Activated CD4-positive, alpha-beta T cell treated with anti-CD3 and anti-CD28 coated beads, Interleukin-2, amount 50 U/mL, for 24 hours (primary cell): ENCODE measurements at places on chromosomes 2 and 18.

- DNase-seq, result no peak
Observed at GRCh38 chr18:45821026-45821425, 4.4 kb upstream of the SIGLEC15 start.

GRCh38 chr2:227808936-227809335, 4.7 kb upstream of the CCL20 start:
- DNase-seq, result no peak

DNA sequence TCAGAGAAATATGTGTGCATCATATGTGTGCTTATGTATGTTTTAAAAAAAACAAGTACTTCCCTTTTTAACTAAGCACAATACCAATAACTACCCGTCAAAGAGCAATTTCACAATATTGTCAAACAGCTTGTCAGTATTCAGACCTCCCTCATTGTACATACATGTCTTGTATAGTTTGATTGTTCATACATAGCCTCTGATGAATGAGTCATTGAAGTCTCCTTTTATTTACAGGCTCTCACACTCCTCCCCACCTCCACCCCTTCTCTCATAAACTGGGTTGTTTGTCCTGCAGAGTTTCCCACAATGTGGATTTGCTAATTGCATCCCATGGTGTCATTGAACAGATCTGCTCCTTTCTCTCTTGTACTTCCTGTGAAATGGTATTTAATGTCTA, 132.8 kb upstream of the L3MBTL4 start:
- no peak for DNase-seq

- DNase-seq, result no peak
Observed at GRCh38 chr2:5911718-5912117, 219.5 kb downstream of the SOX11 start.

- DNase-seq, result no peak
Observed at GRCh38 chr2:238475034-238475433, 48.3 kb downstream of the ASB1 start.

DNA sequence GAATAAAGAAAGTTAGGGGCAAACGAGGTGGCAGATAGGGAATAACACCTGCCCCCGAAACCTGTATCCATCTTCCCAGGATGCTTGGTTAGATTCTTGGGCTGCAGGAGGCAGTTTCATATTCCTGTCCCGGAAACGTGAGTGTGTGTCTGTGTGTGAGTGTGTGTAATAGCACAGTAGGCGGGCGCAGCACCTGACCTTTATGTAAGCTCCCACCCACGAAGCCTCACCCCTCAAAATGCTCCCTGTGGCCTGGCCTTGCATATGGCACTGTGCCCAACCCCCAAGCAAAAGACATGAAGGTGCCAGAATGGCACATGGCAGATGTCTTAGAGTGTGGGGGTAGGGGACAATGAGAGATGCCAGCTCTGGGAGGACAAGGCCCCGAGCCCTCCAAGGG, 48.9 kb downstream of the EFR3B start:
- DNase-seq, result no peak

GRCh38 chr18:37658894-37659293, 93.3 kb upstream of the CELF4 start:
- no peak for DNase-seq

DNA sequence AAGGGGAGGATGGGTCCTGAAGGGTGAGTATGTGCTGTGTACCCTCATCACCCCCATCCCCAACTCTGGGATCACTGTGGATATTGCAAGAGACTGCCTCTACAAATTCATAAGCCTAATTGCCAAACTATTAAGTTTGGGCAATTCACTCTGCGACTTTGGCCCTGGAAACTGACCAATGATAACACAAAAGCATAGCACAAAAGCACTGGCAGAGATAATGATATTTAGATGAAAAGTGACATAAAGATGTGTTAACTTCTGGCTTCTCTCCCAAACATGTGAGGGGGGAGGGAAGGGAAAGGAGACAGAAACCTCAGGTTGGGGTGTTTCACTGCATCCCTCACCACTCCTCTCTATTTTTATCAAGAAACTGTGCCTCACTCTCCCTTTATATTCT, 150.3 kb downstream of the SATB2 start:
- no peak for DNase-seq

GRCh38 chr2:61165946-61166345, 4.0 kb downstream of the C2orf74 start:
- DNase-seq, result no peak

- DNase-seq, result no peak
Observed at GRCh38 chr2:150144546-150145298, 342.7 kb downstream of the RND3 start.

DNA sequence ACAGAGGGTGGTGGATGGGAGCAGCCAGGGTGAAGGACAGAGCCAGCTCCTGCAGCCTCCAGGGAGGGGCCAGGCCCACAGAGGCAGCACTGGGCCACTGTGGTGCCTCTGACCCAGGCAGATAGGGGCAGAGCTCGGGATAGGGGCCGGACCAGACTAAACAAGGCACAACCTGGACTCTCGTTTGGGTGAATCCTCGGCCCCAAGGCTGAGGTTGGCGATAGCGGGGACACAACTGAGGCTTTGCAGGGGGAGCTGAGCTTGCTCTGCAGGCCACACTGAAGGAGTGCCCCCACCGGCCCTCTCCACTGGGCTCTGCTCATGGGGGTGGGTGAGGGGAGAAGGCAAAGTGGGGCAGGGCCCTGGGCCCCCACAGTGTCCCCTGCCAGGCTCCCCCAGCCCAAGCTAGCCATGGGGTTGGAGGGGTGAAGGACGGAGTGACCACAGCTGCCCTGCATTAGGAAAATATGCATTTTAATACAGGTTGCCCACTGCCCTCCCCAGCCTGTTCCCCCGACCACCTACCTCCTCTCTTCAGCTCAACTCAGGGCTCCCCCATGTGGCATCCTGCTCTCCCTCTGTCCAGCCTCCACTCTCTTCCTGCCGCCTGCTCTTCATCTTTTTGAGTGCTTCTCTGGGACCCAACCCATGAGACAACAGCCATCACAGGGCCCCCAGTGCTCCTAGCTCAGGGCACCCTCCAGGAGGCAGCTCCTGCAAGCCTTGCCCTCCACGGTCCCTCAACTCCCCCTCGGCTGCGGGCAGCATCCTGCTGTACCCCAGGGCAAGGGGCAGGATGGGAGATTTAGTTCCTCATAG, 152.8 kb downstream of the INHBB start:
- no peak for DNase-seq

DNA sequence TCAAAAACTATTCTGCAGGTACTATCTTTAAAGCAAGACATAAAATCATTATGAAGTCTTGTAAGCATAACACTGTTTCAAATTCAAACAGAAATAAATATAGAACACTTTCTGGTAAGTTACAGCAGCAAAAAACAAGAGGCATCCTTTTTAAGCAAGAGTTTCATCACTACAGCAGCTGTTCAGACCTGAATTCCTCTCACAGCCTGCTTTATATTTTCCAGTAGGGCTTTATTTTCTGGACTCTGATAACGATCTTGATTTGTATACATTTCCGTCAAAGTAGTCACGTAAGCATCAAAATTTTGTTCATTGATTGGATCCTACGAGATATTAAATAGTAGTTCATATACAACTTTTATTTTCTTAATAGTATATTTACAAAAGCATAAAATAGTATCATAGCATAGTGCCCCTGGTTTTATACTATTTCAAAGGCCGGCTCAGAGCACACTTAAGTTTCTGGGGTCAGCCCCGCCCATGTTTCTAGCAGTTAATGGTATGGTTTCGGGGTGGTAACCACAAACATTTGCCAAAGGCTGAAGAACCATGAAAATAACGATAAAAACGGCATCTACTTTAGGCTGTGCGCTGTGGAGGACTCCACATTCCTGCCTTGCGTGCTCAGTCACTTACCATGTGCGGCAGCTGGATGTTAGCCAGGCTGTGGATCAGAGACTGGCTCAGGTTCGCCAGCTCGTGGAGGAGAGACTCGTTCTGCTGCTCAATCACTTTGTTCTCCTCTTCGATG, 47.5 kb upstream of the PXDN start:
- DNase-seq, result no peak

GRCh38 chr18:79905389-79905911, 46.0 kb downstream of the SLC66A2 start:
- DNase-seq, result no peak

DNA sequence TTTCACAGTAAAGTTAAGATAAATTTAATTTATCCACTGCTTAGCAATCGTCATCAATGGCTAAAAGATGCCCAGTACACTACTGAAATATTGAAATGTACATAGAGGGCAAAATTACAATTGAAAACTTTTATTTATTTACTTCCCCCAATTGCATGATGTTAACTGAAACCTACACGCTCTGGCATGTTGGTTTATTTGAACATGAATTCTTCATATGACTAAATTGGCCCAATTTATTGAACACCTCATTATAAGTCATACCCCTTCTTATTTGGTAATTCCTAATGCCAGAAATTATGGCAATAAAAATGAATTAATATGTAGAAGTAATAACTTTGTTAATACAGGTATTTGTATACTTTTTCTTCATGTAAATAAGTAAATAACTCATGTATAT, 183.0 kb upstream of the ZC3H15 start:
- no peak for DNase-seq

GRCh38 chr2:222878301-222878876, 17.6 kb downstream of the ACSL3 start:
- no peak for DNase-seq

GRCh38 chr2:213248637-213249036, 35.6 kb upstream of the SPAG16 start:
- no peak for DNase-seq

- no peak for DNase-seq
Observed at GRCh38 chr2:203366639-203367466, 38.7 kb downstream of the ABI2 start.

- no peak for DNase-seq
Observed at GRCh38 chr18:69097349-69097748, 299.5 kb downstream of the CCDC102B start.
